ENCODE measurements at places on chromosomes 3 and 15. TPM values are rescaled to one million over a fixed set of nuclear protein-coding genes. Genes with fewer than 3 reads are reported as not detected.

UQCC5 gene
- total RNA-seq, result 6.6 TPM

NGLY1 gene
- total RNA-seq, result 42.7 TPM

CEP19 gene
- total RNA-seq, result 4.5 TPM

SENP8 gene
- total RNA-seq, result 2.1 TPM
